GM04503 (cell line): ENCODE measurements at places on chromosomes 16 and 17.

GRCh38 chr17:49387498-49388289, 25.6 kb upstream of the ZNF652 start:
- DNase-seq: no peak

GRCh38 chr17:78724544-78724943, 57.5 kb downstream of the CYTH1 start:
- no peak for DNase-seq

GRCh38 chr16:71711789-71712188, 12.7 kb downstream of the PHLPP2 start:
- no peak for DNase-seq

DNA sequence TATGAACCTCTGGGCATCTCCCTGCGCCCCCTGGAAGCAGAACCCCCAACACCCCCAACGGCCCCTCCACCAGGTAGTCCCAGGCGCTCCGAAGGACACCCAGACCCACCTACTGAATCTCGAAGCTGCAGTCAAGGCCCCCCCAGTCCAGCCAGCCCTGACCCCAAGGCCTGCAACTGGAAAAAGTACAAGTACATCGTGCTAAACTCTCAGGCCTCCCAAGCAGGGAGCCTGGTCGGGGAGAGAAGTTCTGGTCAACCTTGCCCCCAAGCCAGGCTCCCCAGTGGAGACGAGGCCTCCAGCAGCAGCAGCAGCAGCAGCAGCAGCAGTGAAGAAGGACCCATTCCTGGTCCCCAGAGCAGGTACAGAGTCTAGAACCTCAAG, 1.5 kb downstream of the BCL6B start:
- DNase-seq: no peak

GRCh38 chr16:53905028-53905427, 201.1 kb downstream of the FTO start:
- no peak for DNase-seq

DNA sequence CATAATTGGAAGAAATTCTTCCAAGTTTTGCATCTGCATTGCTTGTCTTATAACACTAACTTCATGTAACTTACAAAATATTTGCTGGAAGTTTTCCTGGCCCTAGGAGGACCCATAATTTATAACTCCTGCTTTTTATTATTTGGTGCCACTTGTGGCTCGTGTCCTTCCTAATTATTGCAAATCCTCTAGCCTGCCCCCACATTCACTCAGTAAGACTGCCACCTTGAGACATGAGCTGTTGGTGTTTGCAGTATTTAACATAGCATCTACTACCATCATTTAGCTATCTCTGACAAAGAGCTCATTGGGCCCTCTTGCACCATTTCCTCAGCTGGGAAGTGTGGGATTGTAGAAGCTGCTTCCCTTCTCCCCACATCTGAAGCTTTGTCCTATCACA, 49.5 kb downstream of the FTO start:
- no peak for DNase-seq
